Astrocyte of the spinal cord (primary cell): ENCODE measurements at places on chromosomes 4 and X.

DNA sequence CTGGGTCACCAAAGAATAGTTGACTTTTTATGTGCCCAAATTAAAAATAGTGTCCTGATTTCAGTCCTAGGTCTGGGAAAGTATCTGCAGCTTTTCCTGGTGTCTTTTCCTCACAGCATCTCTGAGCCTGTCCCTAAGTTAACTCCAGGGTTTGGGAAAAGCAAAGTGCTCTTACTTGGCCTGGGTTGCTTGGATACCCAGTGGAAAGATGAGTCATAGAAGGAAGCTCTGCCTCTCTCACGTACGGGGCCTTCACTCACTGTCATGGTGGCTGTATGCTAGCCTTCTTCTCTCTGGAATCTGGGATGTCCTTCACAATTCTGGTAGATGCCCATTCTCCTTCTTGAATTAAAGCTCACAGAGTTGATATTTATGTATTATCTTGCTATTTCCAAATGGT lies 607.3 kb downstream of the ANKRD50 start:
- no peak for DNase-seq

DNA sequence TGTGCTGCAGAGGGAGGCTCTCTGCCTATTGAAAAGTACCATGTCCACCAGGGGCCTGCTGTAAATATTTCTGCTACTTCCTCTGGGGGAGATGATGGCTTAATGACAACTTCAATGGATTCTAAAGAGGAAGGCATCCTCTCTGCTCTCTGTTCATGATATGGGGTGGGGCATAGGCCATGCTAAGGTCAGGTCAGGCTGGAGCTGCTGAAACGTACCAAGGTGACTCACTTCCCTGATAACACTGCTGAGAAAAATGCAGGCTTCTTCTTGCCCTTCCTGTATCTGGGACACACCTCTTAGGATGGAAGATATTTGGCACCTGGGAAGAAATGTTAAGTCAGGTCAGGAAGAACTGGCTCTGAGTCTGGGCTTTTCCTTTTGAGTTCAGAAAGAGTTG lies 31.5 kb downstream of the HS3ST1 start:
- DNase-seq = no peak

DNA sequence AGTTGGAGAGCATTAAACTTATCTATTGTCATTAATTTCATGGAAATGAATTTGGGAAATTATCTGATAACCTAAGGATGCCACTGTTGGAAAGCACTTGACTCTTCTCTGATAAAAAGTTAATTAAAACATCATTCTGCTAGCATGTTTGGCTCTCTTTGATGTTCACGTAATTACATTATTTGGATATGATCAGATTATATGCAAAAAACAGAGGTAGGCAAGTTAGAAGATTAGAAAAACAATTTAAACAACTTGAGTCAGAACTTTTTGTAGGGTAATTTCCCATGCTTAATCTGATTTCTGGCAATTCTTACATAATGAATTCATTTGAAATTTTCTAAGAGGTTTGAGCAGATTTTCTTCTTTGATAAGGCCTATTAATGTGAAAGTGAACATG lies 882.9 kb downstream of the TRAM1L1 start:
- DNase-seq = no peak

GRCh38 chr4:78310740-78311115 lies 240.8 kb upstream of the ANXA3 start:
- no peak for DNase-seq

GRCh38 chr4:142549248-142549647 lies 296.9 kb downstream of the INPP4B start:
- DNase-seq = no peak

- no peak for DNase-seq
These were observed 178.9 kb upstream of the SPRY1 start for GRCh38 chr4:123217664-123218063.

DNA sequence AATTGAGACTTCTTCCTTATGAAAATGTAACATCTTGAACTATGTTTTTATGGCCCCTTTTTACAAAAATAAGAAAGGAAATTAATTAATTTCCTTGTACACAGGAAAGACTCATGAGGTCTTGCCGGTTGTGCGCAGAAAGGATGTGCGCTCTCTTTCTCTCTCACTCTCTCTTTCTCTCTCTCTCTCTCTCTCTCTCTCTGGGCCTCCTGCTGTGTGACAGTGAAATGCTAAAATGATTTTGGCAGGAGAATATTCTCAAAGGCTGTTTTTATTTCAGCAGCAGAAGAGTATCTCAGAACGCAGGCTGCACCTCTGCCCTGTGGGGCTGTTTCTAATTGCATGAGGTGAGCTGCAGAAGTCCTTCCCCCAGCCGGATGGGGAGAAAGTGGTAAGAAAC lies 349.0 kb downstream of the MID1IP1 start:
- DNase-seq = no peak
